ENCODE measurements at places on chromosomes 1 and 21. TPM values are rescaled to one million over a fixed set of nuclear protein-coding genes. Genes with fewer than 3 reads are reported as not detected.

The NBPF6 gene
- not detected for total RNA-seq

The FHAD1 gene
- total RNA-seq = not detected

The GJA9 gene
- total RNA-seq = not detected

The CAMK2N1 gene
- total RNA-seq = 1.4 TPM

The ZNF683 gene
- total RNA-seq = not detected

The OR14A2 gene
- not detected for total RNA-seq

The S100A7A gene
- not detected for total RNA-seq

The EXTL1 gene
- 0.95 TPM for total RNA-seq

The AQP10 gene
- total RNA-seq = not detected

The KCNE1 gene
- not detected for total RNA-seq

The CELA2A gene
- not detected for total RNA-seq

The FCN3 gene
- 35.7 TPM for total RNA-seq

The KISS1 gene
- total RNA-seq = not detected

The CLDN17 gene
- not detected for total RNA-seq

The ADGRL2 gene
- 8.2 TPM for total RNA-seq

The MNDA gene
- 2.1 TPM for total RNA-seq

The SELP gene
- total RNA-seq = 2.5 TPM

The CD84 gene
- total RNA-seq = 1.1 TPM

The RNF186 gene
- total RNA-seq = not detected

The OR2L5 gene
- total RNA-seq = not detected

The KCND3 gene
- total RNA-seq = 1.7 TPM

The TNFRSF9 gene
- 0.05 TPM for total RNA-seq

The TCHH gene
- total RNA-seq = not detected
